Gastrocnemius medialis (tissue), 4 donors: ENCODE measurements at places on chromosomes 1 and 21. TPM values are rescaled to one million over a fixed set of nuclear protein-coding genes. Genes with fewer than 3 reads are reported as not detected.
A peak's percentile ranks its signal among the peaks of the same experiment; 100 is the strongest.

DNA sequence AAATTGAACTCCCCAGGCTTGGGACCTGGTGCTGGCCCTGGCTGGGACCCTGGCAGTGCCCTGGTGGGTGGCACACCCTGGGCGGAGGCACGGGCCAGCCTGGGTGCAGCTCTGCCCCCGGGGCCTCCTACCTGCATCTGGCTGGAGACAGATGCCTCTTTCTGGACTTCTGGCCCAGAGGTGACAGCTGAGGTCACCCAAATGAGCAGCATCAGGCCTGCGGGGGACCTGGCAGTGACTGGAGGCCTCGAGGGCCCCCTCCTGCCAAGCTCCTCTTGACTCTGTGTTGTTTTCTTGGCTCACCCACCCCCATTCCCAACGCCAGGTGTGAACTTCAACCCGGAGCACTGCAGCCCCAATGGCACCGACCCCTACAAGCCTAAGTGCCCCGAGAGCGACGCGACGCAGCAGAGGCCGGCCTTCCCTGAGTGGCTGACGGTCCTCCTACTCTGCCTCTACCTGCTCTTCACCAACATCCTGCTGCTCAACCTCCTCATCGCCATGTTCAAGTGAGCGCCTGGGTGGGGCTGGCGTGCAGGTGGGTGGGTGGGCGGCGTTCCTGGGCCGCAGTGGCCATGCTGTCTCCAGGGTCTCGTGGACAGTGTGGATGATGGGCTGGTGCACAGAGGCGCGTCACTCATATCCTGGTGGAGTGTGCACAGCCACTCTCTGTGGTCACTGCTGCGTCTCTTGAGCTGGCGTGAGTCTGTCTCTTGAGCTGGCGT lies 41.6 kb upstream of the LRRC3 start:
- no peaks in the 10 kb centered on the region for H3K36me3 ChIP-seq
- H3K4me3 ChIP-seq: no peak overlapping the region
- DNase-seq: peak; percentile 3
- H3K27me3 ChIP-seq: peaks cover 3% of the 10 kb centered on the region
- no peaks in the 10 kb centered on the region for H3K4me1 ChIP-seq

GRCh38 chr1:47572731-47573430 lies 135.0 kb downstream of the FOXD2 start:
- no peaks in the 10 kb centered on the region for H3K27me3 ChIP-seq
- DNase-seq: no peak
- no peaks in the 10 kb centered on the region for H3K36me3 ChIP-seq
- no peak overlapping the region for H3K27ac ChIP-seq
- H3K4me3 ChIP-seq: no peak overlapping the region

S100A7A gene
- not detected for total RNA-seq

GRCh38 chr1:16267690-16268180 lies 30.8 kb upstream of the CPLANE2 start:
- no peaks in the 10 kb centered on the region for H3K27me3 ChIP-seq
- H3K4me3 ChIP-seq: no peak overlapping the region
- H3K4me1 ChIP-seq: peaks cover 10% of the 10 kb centered on the region

DNA sequence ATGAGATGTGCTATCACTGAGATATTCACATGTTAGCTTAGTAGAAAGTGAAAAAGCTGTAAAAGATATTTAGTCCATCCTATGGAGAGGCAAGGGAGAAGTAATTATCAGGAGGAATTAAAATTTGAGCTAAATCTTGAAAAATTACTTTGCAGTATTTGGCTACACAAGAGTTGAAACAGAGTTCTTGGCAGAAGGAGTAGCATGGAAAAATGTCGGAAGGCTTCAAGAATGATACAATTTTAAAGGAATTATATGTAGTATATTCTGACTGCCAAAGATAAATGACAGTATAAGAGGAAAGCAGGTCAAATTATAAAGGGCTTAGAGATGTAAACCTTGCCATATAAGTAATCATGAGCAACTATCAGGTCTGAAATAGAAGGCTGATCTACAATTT lies 518.9 kb downstream of the BRINP3 start:
- no peaks in the 10 kb centered on the region for H3K4me1 ChIP-seq
- DNase-seq: no peak
- no peak overlapping the region for H3K4me3 ChIP-seq
- H3K27ac ChIP-seq: no peak overlapping the region
- H3K27me3 ChIP-seq: no peaks in the 10 kb centered on the region

CAMTA1 gene
- 113 TPM for total RNA-seq

VASH2 gene
- total RNA-seq: not detected

GRCh38 chr1:180236698-180237509 lies 6.8 kb downstream of the LHX4 start:
- peaks cover 13% of the 10 kb centered on the region for H3K4me1 ChIP-seq
- DNase-seq: no peak
- no peaks in the 10 kb centered on the region for H3K36me3 ChIP-seq
- H3K27me3 ChIP-seq: peaks cover 100% of the 10 kb centered on the region

KCNJ6 gene
- not detected for total RNA-seq

DNA sequence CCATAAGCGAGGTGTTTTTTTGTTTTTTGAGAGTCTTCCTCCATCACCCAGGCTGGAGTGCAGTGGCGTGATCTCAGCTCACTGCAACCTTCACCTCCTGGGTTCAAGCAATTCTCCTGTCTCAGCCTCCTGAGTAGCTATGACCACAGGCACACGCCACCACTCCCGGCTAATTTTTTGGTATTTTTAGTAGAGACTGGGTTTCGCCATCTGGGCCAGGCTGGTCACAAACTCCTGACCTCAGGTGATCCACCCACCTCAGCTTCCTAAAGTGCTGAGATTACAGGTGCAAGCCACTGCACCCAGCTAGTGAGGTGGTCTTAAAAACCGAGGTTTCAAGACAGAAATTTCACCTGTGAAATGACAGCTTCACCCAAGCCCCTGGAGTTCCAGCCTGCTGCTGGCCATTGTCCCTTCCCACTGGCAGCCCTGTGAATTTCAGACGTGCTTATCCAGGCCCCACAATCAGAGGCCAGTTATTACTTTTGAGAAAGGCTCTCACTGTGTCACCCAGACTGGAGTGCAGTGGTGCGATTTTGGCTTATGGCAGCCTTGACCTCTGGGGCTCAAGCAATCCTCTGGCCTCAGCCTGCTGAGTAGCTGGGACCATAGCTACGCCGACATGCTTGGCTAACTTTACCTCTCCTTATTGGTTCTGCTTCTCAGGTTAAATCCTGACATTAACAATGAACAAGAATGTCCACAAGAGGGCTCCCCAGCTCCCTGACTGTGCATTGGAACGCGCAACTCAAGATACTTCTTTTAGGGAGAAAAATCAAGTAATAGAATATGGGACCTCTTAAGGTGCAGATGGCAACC lies 19.4 kb downstream of the ENO1 start:
- H3K4me3 ChIP-seq: no peak overlapping the region
- H3K36me3 ChIP-seq: peaks cover 6% of the 10 kb centered on the region
- peak overlapping the region; percentile 58 for H3K27ac ChIP-seq
- H3K4me1 ChIP-seq: peaks cover 24% of the 10 kb centered on the region
- no peaks in the 10 kb centered on the region for H3K27me3 ChIP-seq
- DNase-seq: no peak

DNA sequence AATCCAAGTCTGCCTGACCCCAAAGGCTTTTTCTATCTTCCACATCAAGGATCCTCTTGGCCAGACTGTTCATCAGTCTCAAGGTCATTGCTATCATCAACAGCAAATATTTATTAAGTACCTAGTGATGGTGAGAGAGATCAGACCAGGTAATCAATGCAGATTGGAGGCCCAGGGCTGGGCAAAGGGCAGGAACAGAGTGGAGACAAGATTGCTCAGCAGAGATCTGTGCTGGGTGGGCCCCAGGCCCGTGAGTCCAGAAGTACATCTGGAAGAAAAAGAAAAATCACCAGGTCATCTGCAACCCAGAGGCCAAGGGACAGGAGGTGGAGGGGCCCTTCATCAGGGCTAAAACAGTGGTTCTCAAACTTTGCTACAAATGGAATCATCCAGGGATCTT lies 10.1 kb upstream of the PAQR7 start:
- no peaks in the 10 kb centered on the region for H3K36me3 ChIP-seq
- H3K4me1 ChIP-seq: no peaks in the 10 kb centered on the region
- H3K27me3 ChIP-seq: no peaks in the 10 kb centered on the region
- no peak for DNase-seq

PADI3 gene
- not detected for total RNA-seq

DNA sequence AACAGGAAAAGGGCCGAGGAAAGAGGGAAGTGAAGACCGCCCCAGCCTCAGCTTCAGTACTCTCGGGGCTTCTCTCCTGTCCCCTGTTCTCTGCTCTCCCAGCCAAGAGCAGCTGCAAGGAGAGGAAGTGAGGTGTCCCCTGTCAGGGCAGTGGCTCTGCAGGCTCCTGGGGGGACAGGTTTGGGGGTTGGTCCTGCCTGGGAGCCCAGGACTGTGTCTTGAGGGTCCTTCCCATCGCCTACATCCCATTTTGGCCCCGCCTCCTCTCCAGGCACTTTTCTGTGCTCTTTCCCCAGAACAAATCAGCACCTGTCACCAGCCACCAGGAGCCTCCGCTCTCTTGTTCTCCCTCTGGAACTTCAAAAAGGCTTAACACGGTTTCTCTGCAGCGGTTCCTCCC lies 82.6 kb downstream of the VWA5B1 start:
- H3K36me3 ChIP-seq: no peaks in the 10 kb centered on the region
- no peak for DNase-seq
- peaks cover 9% of the 10 kb centered on the region for H3K27me3 ChIP-seq
- H3K27ac ChIP-seq: no peak overlapping the region
- H3K4me3 ChIP-seq: no peak overlapping the region

VSIG8 gene
- total RNA-seq: not detected
